ENCODE measurements at places on chromosomes 2 and 18.
A peak's percentile ranks its signal among the peaks of the same experiment; 100 is the strongest.

DNA sequence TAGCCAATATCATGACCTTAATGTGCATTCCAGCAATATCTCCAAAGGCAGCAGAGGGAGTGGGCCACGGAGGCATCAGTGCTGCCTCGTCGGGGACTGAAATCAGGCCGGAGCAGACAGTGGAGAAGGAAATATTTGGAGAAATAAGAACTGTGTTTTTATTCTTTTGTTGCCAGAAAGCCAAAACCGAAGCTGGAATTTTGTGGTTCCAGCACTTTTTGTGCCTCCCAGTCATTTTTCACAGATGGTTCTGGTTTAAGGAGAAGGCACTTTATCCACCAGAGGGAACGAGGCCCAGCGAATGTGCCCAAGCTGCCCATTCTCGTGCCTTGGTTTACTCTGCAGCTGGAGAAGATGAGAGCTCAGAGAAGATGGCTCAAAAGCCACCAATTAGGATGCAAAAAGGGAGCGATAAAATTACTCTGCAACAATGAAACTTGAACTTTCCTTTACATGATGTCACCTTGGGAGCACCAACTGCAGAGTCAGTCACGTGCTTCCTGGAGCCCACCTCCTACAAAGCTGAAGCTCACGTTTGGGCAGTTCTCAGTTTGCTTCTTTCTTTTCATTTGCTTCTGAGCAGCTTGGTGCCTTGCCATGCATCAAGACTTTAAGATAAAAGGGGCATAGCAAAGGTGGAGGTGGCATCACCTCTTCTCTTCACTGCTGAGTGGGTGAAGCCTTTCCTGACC is 288.7 kb downstream of the LPIN1 start:
- no peak for DNase-seq

DNA sequence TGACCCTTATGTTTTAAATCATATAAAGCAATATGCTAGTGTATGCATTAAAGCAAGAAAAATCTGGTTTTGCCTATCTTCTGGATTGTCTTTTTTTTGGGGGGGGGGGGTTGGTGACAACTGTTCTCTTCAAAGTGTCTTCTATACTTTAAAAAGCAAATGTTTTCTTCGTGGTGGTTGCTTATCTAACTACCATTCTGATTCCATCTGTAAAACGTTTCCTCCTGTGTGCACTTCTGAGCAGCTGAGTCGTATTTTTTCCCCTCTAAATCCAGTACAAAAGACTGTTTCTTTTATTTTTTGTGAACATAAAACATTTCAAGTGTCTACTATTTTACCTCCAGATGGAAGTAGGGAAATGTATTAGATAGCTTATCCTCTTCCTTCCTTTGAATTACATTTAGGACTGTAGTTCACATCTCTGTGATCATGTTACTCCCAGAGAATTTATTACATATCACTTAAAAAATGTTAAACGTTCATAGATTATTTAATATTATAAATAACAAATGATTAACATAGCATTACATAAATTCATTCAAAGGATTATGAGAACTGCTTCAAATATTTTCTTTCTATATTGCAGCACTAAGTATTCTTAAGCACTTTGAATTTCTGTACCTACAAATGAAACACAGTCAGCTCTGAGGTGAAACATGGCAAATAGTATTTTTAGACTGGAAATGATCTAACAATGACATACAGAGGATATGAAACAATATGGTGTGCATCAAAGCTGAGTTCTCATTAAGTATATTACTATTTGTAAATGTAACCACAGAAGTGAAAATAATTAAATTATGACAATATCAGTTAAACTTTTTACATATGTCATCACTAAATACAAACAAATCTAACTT is 56.4 kb downstream of the SCN3A start:
- DNase-seq = no peak

DNA sequence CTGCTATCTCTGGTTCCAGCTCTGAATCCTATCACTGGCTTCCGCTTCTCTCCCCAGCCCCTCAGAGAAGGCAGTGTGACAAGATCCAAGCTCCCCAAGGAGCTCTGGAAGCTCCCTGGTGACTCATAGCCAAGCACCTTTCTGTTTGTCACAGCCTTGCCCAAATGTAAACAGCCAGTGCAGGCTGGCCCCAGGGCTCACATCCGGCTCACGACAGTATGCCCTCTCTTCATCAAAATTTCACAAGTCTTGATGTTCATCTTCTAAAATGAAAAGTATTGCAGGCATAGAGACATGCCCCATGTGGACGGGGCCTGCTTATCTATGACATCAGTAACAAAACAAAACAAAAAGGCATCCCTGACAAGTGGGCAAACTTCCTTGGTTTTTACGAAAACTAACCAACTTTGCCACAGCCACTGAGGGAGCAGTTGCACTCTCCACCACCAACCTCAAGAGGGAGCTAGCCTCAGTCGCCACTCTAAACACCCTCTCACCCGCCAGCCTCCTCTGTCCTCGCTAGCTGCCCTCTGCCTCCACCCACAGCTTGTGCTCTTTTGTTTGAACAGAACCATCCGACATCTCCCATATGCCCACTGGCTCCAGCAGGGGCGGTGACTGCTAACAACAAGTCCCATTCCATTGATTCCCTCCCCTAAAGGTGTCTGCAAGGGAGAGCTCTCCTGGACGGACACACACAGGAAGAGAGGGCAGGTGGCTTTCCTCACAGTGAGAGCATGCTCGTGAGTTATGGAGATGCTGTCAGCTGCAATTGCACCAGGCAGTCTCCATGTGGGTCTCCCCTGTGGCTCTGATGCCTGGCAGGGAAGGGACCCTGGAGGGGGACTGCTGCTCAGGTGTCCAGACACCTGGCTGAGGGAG is 71.0 kb upstream of the DAPL1 start:
- DNase-seq = no peak

GRCh38 chr2:215137741-215138340 is 585 bp downstream of the ABCA12 start:
- DNase-seq = peak; percentile 61

- DNase-seq = no peak
Observed at GRCh38 chr2:147110962-147111361, 733.9 kb upstream of the ACVR2A start.

- DNase-seq = no peak
Observed at GRCh38 chr2:241730671-241731293, 3.6 kb upstream of the D2HGDH start.

GRCh38 chr2:55519938-55520885 is 694 bp downstream of the CFAP36 start:
- DNase-seq = no peak

DNA sequence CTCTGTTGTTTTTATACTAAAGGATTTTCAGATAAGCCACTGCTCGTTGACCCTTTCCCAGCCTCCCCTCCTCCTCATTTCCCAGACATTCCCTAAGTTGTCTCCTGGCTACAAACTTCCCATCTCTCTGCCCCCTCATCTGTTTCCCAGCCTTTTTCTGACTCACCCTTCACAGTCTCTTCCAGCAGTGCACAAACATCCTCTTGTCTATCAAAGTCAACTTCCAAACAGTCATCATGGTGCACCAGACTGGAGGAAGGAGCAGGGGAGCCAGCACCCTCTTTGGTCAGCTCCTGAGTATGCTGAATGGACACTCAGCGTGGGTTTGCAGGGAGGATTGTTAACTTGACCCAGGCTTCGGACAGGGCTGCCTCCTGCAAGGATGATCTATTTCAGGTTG is 26.6 kb upstream of the SPRED2 start:
- no peak for DNase-seq

- no peak for DNase-seq
Observed at GRCh38 chr2:24543252-24543651, 52.2 kb downstream of the NCOA1 start.

GRCh38 chr18:9137168-9138066 is 836 bp downstream of the ANKRD12 start:
- DNase-seq = peak; percentile 45

DNA sequence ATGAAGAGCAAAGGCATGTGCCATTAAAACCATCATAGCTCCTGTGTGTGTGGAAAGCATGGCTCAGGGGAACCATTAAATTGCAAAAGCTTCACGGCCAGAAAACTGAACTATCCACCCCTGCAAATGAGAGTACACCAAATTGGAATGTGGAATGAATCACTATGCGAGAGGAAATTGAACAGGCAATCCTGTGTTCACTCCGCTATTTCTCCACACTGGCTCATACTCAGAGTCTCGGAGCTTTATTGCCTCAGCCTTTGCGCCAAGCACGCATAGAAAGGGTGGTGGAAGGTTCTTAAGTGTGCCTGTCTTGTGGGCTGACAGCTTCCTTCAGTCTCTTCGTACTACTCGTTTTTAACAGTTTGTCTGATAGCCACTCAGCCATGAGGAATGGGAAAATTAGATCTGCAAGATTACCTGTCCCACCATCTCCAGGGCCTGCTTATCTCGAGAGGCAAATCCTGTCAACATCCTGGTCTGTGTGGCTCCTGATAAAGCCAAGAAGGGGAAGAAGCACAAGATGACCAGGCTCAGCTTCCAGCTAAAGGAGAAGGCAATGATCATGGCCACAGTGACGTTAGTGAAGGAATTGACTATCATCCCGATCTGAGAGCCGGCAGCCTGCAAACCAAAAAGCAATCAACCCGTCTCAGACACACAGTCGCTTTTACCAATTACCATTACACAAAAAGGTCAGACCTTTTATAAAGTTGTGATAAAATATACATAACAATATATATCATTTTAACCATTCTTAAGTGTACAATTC is 34.9 kb downstream of the G6PC2 start:
- DNase-seq = no peak

DNA sequence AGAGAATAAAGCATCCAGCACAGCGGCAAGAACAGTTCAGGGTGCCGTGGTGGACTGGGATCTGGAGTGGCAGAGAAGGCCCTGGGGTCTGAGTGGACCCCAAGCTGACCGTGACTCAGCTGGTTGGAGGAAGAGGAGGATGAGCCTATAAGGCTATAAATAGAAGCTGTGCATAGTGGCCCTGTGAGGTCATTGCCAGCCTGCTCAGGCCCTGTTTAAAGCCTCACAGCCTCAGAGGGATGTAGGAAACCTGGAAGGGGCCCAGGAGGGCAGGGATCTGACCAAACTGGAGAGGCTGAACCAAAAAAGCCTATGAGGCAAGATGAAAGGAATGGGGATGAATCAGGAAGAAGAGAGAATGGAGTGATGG is 11.3 kb upstream of the DES start:
- no peak for DNase-seq

- DNase-seq = no peak
Observed at GRCh38 chr2:11752906-11753305, 6.5 kb downstream of the LPIN1 start.

DNA sequence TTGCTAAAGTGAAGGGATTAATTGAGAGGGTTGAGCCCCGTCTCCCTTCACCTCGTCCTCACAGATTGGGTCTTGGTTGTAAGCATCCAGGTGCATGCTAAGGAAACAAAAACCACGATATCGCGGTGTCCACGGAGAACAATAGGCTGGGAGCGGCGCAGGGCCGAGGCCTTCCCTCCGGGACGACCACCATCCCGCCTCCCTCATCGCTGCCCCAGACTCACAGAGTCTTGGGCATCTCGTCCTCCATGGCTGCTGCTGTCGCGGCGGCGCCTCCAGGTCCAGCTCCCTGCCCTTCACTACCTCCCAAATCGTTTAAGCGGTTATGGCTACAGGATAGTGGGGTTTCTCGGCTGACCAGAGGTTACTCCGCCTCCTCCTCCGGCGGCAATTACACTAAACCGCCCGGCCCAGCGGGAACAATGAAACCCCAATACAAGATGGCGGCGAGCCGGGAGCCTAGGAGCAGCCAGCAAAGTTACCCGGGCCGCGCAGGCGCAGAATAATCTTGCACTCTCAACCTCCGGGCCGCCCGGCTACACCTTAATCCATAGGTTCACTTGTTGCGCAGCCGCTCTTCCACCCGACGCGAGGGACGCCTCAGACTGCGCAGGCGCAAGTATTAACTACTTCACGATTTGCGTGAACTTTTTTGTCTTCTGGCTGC is at the start of gene TIA1:
Gene TIA1 (minus strand): TSS at position 448 of the 667 bp plus-strand sequence. CDS start 198 bp downstream, at position 250.
- DNase-seq = peak; percentile 97

DNA sequence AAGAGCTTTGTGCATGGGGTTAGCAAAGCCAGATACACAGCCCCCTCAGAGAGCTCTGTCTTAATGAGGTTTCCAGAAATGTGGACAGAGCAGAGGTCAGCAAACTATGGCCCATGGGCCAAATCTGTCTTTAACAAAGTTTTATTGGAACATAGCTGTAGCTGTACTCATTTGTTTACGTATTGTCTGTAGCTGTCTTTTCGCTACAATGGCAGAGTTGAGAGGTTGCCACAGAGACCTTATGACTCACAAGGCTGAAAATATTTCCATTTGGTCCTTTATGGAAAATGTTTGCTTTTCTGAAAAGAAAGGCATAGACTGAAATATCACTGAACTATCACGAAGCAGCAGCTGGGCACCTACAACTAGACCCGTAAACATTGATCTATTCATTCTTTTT is 841.8 kb downstream of the SLC4A3 start:
- no peak for DNase-seq

- no peak for DNase-seq
Observed at GRCh38 chr2:127428815-127429109, 10.5 kb downstream of the PROC start.

GRCh38 chr2:97969081-97970067 is 26.4 kb downstream of the TMEM131 start:
- DNase-seq = no peak

DNA sequence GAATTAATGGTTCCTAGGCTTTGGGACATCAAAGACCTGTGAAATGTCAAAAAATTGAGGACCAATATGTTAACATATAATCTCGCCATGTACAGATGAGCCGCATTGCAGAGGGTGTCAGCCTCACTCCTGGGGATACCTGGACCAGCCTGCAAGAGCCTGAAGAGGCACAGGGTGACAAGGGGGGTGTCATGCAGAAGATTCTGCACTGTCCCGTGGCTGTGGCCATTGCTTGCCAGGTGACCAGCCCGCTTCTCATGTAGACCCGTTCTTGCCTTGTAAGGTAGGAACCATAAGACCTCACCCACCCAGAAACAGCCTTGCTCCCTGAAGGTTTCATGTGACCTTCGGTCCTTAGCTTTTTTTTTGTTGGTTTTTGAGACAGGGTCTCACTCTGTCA is 37.5 kb downstream of the TMEM37 start:
- DNase-seq = no peak

- DNase-seq = no peak
Observed at GRCh38 chr2:171671867-171672266, 15.4 kb upstream of the DYNC1I2 start.

DNA sequence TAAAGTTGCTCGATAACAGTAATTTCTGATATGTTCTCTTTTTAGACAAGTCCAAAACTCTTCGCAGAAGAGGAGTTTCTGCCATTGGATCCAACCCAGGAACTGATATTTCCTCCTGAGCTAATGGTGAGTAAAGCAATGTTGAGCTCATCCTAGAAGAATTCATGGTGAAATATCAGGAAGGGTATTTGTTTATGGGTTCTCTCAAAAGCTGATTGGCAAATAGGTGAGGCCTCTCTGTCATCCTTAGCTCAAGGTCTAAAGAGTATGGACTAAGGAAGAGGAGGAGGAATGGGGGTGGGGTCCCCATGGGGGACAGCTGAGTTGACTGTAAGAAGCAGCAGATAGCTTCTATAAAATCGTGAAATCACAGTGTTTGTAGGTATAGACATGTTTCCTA is 18.2 kb downstream of the AOX1 start:
- no peak for DNase-seq

- no peak for DNase-seq
Observed at GRCh38 chr2:159559034-159559433, 57.3 kb downstream of the BAZ2B start.

- no peak for DNase-seq
Observed at GRCh38 chr2:101832114-101832513, 134.6 kb downstream of the MAP4K4 start.

Data from NCI-H446 treated with DMSO at 0.1 percent for 48 hours (cell line).